Tracheal epithelial cell (primary cell): ENCODE measurements at places on chromosomes 1 and 21. TPM values are rescaled to one million over a fixed set of nuclear protein-coding genes. Genes with fewer than 3 reads are reported as not detected.

Gene FALEC
- total RNA-seq = not detected in 2 replicates

Gene RNU1-1
- total RNA-seq = under 0.01 TPM in 2 replicates

Gene CHIA
- total RNA-seq = not detected in 2 replicates

Gene LCK
- 0.24 TPM in 1 of 2 replicates, not detected in the other for total RNA-seq

Gene TOR1AIP1
- 33.0 and 38.8 TPM in 2 replicates for total RNA-seq

Gene USH2A
- not detected in 2 replicates for total RNA-seq
